ENCODE measurements at places on chromosomes 1 and 21.

DNA sequence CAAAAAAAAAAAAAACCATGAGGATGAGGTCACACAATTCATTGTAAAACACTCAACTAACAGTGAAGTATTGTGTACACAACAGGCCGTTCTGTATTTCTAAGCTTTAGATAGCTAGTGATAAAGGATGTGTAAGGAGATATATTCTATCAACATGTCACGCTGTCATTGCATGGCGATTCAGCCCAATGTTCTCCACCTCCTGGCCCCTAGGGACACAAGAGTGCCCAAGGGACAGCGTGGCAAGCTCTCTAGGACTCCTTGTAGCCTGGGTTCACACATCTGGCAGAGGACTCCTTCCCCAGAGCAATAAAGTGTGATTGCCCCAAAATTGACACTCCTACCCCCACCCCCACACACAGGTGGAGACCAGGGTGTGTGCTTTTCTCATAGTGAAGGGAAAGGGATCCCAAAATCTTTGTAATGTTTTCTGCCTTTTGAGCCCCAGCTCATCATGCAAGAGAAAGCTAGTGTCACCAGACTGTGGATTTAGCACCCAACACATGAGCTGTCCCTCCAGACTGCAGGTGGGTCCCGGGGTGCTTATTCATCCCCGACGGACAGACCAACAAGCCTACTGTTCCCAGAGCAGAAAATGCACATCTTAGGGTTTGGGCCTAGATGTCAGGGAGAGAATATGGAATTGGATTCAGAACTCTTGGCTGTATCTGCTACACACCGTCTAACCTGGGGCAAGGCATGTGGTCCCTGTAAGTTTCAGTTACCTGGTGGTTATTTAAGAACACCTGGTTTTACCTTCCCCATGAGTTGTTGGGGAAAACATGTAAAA, 11.5 kb downstream of the TMPRSS3 start:
- H3K27me3 ChIP-seq, result peaks cover 4% of the 10 kb centered on the region
- H3K27ac ChIP-seq, result no peak overlapping the region
- H3K4me1 ChIP-seq, result peaks cover 18% of the 10 kb centered on the region
- H3K36me3 ChIP-seq, result no peaks in the 10 kb centered on the region
- DNase-seq, result no peak

GRCh38 chr1:102434421-102434820, 437.7 kb upstream of the OLFM3 start:
- H3K4me1 ChIP-seq, result no peaks in the 10 kb centered on the region
- no peak for DNase-seq
- H3K27ac ChIP-seq, result no peak overlapping the region
- H3K36me3 ChIP-seq, result no peaks in the 10 kb centered on the region
- no peak overlapping the region for H3K4me3 ChIP-seq

GRCh38 chr1:208275083-208275482, 30.9 kb upstream of the PLXNA2 start:
- H3K4me3 ChIP-seq, result no peak overlapping the region
- no peaks in the 10 kb centered on the region for H3K4me1 ChIP-seq

- peak; percentile 58 for DNase-seq
- H3K36me3 ChIP-seq, result peaks cover 3% of the 10 kb centered on the region
- peaks cover 78% of the 10 kb centered on the region for H3K4me1 ChIP-seq
- H3K27ac ChIP-seq, result peak overlapping the region; percentile 64
Measured at GRCh38 chr21:31181082-31181750, 142.9 kb upstream of the KRTAP19-8 start.

DNA sequence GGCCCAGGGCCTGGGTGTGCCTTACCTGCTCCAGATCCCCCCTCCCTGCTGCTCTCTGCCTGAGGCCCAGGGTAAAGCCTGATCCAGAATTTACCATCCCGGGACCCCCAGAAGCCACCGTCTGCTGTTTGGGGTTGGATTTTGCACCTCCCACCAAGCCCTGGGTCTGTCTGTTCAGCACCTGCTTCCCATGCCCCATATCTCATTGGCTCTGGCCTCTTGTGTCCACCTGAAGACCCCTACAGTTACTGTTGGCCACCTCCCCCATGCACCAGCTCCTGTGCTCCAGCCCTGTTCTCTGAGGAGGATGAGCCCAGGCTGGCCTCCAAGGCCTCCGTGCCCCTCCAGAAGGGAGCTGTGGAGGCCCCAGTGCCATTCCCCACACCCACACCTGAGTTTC, 113.9 kb downstream of the GRIK3 start:
- H3K27me3 ChIP-seq, result peaks cover 27% of the 10 kb centered on the region
- no peak for DNase-seq
- no peaks in the 10 kb centered on the region for H3K36me3 ChIP-seq
- no peak overlapping the region for H3K4me3 ChIP-seq
- no peaks in the 10 kb centered on the region for H3K4me1 ChIP-seq
- no peak overlapping the region for H3K27ac ChIP-seq

DNA sequence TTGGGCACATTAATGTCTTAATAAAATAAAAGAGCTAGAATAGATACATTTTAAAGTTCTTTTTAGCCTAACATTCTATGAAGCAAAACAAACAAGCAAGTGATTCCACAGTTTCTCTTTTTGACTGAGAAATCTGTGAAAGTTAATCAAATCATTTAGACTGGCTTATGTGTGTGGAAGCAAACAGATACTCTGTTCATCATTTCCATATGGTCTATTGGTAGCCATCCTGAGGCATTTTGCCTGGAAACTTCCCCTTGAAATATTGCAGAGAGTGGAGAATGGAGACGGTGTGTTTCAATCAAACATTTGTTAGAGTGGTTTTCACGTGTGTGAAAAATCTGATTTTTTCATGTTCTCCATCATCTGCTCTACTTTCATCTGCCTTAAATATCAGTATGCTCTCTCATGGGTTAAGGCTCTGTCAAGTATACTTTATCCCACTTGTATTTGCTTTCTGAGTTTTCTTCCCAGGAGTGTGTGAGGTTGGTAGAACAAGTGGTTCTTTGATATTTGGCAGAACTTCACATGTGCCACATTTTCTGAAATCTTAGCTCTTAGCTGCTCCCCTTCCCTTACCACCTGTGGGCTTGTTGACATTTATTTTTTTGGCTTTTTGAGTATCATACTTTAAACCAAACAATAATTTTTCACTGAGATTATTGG, 139.1 kb upstream of the PTGFR start:
- no peak overlapping the region for H3K27ac ChIP-seq
- H3K36me3 ChIP-seq, result no peaks in the 10 kb centered on the region
- DNase-seq, result no peak
- no peak overlapping the region for H3K4me3 ChIP-seq
- H3K27me3 ChIP-seq, result no peaks in the 10 kb centered on the region
- no peaks in the 10 kb centered on the region for H3K4me1 ChIP-seq

DNA sequence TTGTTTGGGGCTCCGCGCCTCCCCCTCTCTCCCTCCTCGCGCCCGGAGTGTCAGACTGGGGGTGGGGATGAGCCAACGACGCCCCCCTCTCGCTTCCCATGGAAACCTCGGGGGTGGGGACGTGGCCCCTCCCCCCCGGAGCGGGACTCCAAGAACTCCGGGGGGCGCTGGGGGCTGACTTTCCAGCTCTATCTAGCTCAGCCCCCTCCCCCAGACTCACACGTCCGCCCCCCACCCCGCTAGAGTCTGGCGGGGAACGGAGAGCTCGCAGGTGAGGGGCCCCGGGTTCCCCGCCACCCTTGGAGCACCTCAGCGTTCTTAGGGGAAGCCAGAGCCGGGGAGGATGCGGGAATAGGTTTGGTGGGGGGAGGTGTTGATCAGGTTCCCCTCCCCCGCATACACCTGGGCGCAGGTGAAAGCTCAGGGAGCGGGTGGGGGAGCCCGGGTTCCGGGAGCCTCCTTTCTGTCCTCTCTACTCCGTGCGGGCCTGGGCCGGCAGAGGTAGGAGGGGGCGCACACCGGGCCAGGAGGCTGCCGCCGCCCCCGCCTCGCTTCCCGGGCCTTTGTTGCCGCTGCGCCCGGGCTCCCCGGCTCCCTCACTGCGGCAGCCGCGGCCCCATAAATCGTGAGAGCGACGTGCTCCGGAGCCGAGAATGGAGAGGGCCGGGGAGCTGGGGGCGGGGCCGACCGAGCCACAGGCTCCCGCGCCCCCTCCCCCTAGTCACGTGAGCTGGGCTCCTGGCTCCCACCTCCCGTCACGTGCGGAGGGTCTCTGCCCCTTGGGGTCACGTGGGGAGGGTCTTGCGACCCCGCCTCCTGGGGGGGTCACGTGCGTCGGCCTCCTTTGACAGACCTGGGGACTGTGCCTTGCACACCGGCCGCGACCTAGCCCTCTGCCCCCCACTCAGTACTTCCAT, 1.9 kb downstream of the EFNA3 start:
- H3K4me1 ChIP-seq, result peaks cover 64% of the 10 kb centered on the region
- H3K27ac ChIP-seq, result no peak overlapping the region
- DNase-seq, result no peak

DNA sequence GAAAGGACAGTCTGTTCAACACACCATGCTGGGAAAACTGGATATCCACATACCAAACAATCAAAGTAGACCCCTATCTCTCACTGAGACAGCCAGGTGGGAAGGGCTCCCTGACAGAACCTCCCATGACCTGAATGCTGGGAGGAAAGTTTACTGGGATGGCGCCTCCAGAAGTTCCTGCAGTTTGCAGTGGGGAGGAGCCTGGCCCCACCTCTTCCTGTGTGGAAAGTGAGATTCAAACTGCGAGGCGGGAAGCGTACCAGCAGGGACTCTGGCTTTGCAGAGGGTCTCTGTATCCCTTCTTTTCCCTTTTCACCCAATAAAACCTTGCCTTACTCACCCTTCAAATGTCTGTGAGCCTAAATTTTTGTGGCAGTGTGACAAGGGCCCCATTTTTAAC, 190.7 kb downstream of the HHIPL2 start:
- H3K27ac ChIP-seq, result no peak overlapping the region
- H3K4me1 ChIP-seq, result no peaks in the 10 kb centered on the region
- no peaks in the 10 kb centered on the region for H3K36me3 ChIP-seq
- no peaks in the 10 kb centered on the region for H3K27me3 ChIP-seq

GRCh38 chr1:33516891-33517567, 44.6 kb downstream of the ZSCAN20 start:
- H3K36me3 ChIP-seq, result no peaks in the 10 kb centered on the region
- no peak for DNase-seq
- H3K4me1 ChIP-seq, result no peaks in the 10 kb centered on the region
- no peak overlapping the region for H3K27ac ChIP-seq

- H3K4me3 ChIP-seq, result no peak overlapping the region
- H3K4me1 ChIP-seq, result no peaks in the 10 kb centered on the region
- no peak for DNase-seq
- no peaks in the 10 kb centered on the region for H3K36me3 ChIP-seq
- no peak overlapping the region for H3K27ac ChIP-seq
Measured at GRCh38 chr1:153232553-153232952, 15.2 kb downstream of the PRR9 start.

DNA sequence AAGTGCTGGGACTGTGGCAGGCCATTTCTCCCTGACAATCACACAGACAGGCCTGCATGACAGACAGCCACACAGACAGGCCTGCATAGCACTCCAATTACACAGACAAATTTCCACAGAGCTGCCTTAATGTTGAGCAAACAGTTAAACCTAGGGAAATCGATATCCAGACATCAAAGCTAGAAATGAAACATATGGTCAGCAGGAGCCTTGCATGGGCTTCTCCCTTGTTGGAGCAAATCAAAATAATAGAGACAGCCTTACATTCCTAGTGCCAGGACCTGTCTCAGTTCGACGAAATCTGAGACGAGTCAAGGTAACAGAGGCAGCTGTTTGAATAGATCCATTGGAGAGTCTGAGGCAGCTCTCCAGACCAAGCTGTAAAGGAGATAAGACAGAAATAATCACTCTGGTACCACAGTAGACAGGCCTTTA, 42.4 kb downstream of the OLFML3 start:
- peaks cover 6% of the 10 kb centered on the region for H3K27me3 ChIP-seq
- no peak overlapping the region for H3K4me3 ChIP-seq
- H3K36me3 ChIP-seq, result no peaks in the 10 kb centered on the region

DNA sequence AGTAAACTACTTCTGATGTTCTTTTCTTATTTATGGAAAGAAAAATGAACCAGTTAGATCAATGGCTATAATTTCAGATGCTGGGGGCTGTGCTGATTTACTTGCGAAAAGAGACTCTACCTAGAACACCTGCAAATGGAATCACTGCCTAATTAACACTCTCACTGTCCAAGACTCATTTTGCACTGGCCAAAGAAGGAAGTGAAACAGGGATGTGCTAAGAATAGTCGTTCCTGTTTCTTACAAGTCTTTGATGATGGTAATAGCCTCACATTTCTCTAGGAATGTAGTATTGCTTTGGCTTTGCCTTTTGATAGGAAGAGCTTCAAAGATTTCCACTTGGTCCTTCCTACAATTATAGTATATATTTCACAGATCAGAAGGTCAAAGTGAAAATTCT, 12.7 kb upstream of the TSNAX start:
- DNase-seq, result no peak
- no peaks in the 10 kb centered on the region for H3K27me3 ChIP-seq
- no peaks in the 10 kb centered on the region for H3K4me1 ChIP-seq
- H3K27ac ChIP-seq, result no peak overlapping the region
- H3K4me3 ChIP-seq, result no peak overlapping the region
- H3K36me3 ChIP-seq, result no peaks in the 10 kb centered on the region

DNA sequence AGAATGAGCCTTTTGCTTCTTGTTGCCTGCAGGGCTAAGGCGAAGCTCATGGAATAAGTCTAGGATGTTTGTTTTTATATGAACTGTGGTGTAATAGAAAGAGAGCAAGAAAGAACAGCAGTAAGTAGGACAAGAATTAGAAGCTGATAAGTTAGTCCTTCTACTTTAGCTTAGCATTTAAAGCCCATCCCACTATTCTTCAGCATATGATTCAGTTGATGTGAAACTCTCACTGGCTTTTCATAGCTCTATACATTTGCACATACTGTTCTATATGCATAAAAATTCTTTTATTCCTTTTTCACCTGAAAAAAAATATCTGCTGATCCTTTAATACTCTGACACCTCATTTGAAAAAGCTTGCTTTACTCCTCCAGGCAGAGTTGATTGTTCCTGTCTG, 712.0 kb downstream of the USP25 start:
- no peaks in the 10 kb centered on the region for H3K36me3 ChIP-seq
- no peaks in the 10 kb centered on the region for H3K4me1 ChIP-seq
- no peak overlapping the region for H3K27ac ChIP-seq
- no peaks in the 10 kb centered on the region for H3K27me3 ChIP-seq
- no peak overlapping the region for H3K4me3 ChIP-seq

DNA sequence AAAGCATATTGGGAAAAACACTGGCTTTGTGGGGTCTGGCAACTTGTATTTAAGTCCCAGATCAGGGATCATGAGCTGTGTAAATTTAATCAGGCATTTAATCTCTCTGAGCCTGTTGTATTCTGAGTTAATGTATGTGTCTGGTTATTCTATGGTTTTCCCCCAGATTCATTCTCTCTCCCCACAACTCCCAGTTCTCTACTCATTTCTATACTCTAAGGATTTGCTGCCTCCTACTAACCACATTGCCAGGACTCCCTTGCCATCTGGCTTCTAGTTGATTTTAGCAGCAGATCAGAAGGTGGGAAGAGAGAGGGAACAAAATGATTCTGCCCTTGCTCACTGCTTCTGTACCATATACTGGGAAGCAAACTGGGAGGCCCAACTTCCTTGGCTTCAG, 31.4 kb upstream of the S1PR1 start:
- no peaks in the 10 kb centered on the region for H3K36me3 ChIP-seq
- no peak for DNase-seq
- no peaks in the 10 kb centered on the region for H3K4me1 ChIP-seq
- no peak overlapping the region for H3K27ac ChIP-seq
- H3K4me3 ChIP-seq, result no peak overlapping the region

GRCh38 chr1:3477241-3477995, 23.0 kb downstream of the ARHGEF16 start:
- H3K4me1 ChIP-seq, result no peaks in the 10 kb centered on the region
- no peak overlapping the region for H3K4me3 ChIP-seq
- no peak for DNase-seq
- H3K36me3 ChIP-seq, result no peaks in the 10 kb centered on the region

- H3K27me3 ChIP-seq, result no peaks in the 10 kb centered on the region
- H3K4me3 ChIP-seq, result no peak overlapping the region
- peaks cover 13% of the 10 kb centered on the region for H3K4me1 ChIP-seq
- DNase-seq, result no peak
Measured at GRCh38 chr1:111145542-111145941, 5.5 kb downstream of the CEPT1 start.
